ENCODE measurements at places on chromosomes 7 and 10.

DNA sequence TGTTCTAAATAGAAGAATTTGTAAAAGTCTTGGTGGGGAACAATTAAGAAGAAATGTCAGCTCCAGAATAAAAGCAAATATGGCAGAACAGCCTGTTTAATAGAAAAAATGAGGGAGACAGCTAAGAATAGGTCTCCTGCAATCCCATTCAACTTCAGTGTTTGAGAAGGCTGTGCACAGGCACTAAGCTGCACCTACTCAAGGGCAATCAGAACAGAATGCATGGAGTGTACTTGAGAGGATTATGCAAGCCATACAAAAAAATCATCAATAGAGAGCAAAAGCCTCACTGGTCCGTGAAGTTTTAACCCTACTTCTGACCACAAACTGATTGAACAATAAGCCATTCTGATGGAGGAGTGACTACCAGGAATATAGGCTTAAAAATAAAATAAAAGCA, 690.7 kb upstream of the PCDH15 start:
- DNase-seq, result no peak

- DNase-seq, result no peak
Measured at GRCh38 chr10:83680470-83680891, 458.8 kb upstream of the GHITM start.

- no peak for DNase-seq
Measured at GRCh38 chr7:87003872-87004798, 55.3 kb downstream of the ELAPOR2 start.

- DNase-seq, result no peak
Measured at GRCh38 chr7:78215199-78215598, 416.6 kb downstream of the PHTF2 start.

DNA sequence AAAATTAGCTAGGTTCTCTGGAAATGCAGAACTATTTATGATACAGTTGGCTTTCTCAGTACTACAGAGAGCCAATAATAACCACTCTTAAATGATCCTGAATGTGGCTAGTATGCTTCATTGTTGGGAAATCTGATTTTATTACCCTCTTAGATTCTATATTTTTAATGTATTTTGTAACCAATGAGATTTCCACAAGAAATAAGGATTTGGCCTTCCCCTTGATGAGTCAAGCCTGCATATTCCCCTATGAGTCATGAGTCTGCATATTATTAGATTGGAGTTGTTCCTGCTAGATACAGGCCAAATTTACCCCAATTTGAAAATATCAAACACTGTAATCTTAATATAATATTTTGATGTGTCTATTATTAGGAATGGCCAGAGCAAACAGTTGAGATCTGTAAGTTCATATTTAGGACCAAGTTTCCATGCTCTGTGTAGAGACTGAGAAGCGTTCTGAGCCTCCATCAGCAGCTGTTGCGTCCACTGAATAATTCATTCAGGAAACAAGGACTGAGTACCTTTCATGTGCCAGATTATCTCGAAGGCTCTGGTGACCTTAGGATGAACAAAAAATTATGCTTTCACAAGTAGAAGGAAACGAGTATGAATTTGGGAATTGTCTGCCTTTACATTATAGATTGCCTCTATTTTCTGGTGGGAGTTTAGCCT, 793.4 kb downstream of the NRG3 start:
- no peak for DNase-seq

DNA sequence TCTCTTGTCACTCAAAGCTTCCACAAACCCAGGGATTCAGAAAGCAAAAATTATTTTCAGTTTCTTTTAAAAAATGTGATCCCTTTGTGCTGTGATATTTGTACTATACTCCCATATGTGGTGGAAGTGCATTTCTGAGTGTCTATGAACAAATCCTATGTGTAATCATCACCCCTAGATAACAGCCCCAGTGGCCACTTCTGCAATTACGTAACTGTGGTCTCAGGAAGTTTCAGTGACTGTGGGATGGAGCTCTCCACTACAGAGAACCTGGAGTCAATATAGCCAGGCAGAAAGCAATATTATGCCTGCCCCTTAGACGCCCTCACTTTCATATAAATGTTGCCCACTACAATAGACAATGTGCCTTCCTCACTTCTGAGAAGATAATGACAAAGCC, 1101.7 kb upstream of the GHITM start:
- DNase-seq, result no peak

DNA sequence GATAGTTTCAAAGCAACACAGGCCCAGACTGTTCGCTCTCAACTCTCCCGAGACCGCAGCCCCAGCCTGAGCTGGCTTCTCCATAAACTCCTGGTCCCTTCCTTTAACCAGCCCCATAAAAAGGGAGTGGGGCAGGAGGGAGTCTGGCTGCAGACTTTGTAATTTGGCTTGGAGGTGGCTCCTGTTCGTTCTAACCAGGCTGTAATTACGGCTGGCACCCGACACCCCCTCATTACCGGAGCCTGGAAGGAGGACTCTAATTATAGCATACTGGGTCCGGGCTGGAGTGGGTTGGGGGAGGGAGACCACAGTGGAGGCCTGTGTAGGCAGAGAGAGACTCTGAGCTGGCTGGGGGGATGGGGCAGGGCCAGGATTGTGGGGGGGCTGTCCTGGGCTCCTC, 49.7 kb downstream of the UNC5B start:
- DNase-seq, result no peak

DNA sequence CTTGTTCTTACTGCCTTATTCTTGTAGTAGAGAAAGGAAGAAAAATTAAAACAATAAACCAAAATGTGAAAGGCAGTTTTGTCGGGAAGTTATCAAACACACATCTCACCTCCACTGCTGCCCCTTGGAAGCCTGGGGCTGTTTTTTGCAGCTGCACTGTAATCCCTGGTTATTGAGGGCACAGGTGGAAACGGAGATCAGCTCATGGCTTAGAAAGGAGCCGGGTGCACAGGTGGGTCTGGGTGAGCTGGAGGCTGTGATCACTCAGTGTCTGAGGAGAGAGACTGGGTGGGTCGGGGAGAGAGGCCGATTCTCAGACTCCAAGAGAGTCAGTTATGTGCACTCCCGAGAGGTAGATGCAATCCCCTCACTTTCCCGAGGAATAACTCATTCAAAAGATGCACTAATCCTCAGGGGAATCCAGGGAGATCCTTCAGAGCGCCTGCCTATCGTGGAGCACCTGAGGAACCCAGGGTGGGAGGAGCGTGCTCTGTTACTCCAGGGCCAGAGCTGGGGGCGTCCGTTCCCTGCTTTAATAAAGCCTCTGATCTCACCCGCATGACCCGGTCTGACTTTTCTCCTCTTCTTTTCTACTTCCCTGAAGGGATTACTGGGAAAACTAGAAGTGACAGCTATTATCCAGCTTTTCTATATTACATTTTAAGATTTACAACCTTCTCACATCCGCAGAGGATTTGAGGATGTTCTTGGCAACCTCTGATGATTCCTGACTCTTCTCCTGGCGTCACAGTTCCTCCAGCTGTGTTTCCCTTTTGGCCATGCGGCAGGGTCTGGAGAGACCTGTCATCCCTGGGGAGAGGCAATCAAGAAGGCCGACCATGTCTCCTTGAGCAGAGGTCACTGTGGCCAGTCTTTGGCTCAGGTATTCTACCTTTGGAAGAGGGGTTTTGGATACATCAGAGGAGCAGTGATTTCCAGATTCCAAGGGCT, 82.1 kb downstream of the CAMK1D start:
- no peak for DNase-seq

DNA sequence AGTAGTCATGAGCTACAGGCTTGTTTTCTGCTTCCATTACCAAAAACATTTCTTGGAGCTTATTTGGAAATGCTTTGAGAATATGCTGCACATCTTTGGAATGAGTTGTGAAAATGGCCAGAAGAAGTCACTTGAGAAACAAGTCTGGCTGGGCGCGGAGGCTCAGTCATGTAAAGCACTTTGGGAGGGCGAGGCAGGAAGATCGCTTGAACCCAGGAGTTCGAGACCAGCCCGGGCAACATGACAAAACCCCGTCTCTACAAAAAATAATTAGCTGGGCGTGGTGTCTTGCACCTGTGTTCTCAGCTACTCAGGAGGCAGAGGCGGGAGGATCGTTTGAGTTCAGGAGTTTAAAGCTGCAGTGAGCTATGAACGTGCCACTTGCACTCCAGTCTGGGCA, 882 bp upstream of the CHCHD1 start:
- DNase-seq, result no peak

GRCh38 chr10:95280637-95281036, 10.2 kb downstream of the PDLIM1 start:
- no peak for DNase-seq

DNA sequence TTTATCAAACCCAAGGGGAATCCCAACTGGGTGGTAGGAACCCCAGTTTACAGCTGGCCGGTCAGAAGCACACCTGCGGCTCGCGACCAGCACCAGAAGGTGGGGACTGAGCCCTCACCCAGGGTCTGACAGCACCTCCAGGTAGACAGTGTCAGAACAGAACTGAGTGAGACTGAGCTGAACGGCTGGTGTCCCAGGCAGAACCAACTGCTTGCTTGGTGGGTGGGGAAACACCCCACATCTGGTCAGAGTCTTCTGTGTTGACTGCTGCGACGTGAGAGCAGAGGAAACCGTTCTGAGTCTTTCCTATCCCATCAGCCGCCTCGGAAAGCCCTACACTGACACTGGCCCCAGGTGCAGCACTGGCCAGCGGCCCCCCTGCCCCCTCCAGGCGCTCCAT, 160.7 kb downstream of the MAD1L1 start:
- DNase-seq, result no peak

- no peak for DNase-seq
Measured at GRCh38 chr10:122130474-122131110, 140.5 kb upstream of the BTBD16 start.

DNA sequence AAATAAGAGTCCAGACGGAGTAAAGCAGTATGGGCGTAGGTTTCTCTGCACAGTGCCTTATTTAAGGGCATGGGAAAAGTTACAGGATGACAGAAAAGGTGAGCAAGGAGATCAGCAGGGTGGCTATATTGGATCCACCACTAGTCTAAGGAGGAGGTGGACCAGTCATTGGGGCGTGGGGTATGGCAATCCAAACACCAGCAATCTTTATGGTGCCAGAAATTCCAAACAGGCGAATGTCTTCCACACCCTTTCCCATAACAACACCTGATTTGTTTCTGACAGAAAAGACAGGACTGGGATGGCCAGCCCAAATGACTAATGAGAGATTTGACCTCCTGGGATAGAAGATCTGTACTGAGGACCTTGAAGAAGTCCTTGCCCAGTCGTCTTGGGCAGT, 181.8 kb upstream of the MBL2 start:
- DNase-seq, result no peak

- no peak for DNase-seq
Measured at GRCh38 chr7:1236831-1237701, 4.4 kb downstream of the UNCX start.

DNA sequence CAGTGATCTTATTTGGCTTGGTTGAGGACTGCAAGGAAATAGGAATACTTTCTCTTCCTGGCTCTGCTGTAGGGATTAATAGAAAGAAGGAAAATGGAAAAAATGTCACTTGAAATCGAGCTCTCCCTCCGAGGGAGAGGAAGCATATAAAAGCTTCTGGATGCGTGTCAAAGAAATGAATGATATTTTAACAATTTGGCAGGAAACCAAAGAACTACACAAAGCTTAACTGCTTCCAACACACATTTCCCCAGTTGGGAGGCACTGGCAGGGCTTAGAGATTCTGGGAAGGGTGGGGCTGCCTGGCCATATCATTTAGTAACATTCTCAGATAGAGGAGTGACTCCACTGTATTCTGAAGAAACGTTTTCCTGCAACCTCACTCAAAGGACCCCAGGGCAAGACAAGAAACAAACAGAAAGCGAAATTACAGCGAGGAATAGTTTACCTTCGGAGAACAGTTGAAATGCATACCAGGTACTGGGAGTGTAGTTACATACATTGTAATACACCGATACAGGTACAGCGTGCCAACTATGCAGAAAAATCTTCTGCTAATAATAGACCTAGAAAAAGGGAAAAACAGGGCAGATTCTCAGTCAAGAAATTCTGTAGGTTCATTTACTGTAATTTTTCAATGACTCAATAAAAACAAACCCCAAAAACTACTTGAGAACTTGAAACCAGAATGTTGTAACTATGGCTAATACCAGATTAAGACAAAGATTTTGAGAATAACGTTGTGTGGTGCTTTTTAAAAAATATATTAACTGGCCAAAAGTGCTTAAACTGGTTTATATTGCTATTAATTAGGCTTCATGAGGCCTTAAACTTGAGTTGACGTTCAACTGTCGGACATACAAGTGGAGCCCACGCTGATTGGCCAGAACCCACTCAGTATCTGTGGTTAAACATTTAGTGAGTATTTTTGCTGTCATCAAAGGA, 75.7 kb upstream of the ASAH2 start:
- no peak for DNase-seq

GRCh38 chr10:90571481-90572258, 286.2 kb downstream of the HTR7 start:
- no peak for DNase-seq

DNA sequence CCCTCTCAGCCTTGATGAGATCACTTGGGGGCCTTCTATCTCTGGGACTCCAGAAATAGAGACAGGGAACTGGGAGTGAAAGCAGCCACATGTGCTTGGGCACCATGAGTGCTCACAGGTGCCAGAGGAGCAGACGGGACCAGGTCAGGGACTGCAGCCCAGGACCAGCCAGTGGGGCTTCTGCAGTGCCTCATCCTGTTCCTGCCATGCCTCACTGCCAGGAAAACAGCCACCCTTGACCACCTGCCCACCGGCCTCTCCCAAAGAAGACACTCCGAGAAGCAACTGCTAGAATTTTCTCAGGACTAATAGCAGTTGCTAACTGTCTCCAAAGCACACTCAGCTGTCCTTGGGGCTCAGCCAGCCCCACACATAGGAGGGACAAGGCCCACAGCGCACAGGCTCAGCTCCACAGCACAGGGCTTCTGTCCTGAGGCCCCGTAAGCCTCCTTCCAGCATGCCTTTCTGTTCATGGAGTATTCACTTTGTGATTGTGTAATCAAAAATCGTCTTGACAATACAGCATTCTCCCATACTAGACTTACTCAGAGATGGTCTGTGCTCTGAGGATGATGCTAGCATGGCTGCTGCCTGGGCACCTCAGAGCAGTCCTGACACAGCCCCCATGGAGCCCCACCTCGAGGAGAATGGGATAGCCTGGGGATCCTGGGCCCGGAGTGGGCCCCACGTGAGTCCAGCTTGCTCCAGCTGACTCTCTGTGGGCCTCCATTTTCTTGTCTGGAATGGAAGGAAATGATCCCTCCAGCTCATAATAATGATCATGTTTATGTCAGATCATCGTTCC, 115.7 kb upstream of the RET start:
- DNase-seq, result no peak

DNA sequence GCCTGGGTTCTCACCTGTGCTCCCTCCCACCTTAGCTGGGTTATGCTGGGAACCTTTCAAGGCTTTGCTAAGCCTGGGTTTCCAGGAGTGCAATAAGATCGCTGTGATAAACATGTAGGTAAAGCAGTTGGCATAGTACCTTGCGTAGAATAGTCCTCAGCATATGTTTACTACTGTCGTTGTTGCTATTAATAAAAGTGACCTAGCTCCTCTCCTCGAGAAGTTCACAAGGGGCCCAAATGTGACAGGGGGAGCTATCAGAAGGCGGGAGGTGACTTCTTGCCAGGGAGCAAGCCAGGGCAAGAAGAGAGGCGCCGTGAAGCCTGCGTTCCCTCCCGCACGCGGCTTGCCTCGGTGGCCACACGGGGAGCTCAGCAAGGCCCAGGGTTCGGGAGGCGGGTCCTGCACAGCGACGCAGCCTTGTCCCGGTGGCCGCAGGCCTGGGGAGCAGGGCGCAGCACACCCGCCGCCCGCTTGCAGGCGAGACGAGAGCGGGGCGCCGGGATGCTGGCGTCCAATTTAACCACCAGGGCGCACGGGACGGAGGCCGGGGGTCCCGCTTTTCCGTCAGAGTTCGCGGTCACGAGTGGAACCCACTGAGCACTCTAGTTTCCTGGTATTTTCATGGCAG, 106.2 kb downstream of the SNX10 start:
- no peak for DNase-seq

GRCh38 chr7:46244757-46245156, 323.7 kb upstream of the IGFBP3 start:
- no peak for DNase-seq
